Activated CD4-positive, alpha-beta T cell treated with anti-CD3 and anti-CD28 coated beads, Interleukin-2, amount 10 ng/mL, durations not matched to agents 7 days and 5 days (primary cell): ENCODE measurements at places on chromosomes 6 and 20. TPM values are rescaled to one million over a fixed set of nuclear protein-coding genes. Genes with fewer than 3 reads are reported as not detected.
A peak's percentile ranks its signal among the peaks of the same experiment; 100 is the strongest.

- H3K4me1 ChIP-seq = peaks cover 4% of the 10 kb centered on the region
- H3K36me3 ChIP-seq = peaks cover 1% of the 10 kb centered on the region
- no peak overlapping the region for H3K27ac ChIP-seq
- no peak for DNase-seq
Observed at GRCh38 chr6:35544769-35545361, 32.2 kb upstream of the TULP1 start.

DNA sequence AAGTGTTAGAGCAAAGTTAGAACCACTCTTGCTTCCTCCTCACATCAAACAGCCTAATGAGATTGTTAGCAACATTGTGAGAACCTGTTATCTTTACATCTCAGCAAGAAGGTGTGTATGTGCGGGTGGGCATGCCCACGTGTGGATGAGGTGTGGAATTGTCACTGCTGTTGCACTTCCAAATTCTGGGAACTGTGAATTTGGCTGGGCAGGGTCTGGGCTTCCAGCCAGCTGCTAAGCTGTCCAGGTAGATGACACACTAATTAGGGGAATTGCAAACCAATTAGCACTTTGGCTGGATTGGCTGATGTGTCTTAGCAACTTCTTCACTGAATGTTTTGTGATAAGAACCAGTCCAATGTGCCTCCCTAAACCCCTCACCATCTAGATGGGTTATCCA is 848.2 kb downstream of the DHX35 start:
- H3K4me3 ChIP-seq = no peak overlapping the region
- no peak overlapping the region for H3K27ac ChIP-seq
- no peaks in the 10 kb centered on the region for H3K27me3 ChIP-seq
- no peak for DNase-seq
- no peaks in the 10 kb centered on the region for H3K4me1 ChIP-seq

DNA sequence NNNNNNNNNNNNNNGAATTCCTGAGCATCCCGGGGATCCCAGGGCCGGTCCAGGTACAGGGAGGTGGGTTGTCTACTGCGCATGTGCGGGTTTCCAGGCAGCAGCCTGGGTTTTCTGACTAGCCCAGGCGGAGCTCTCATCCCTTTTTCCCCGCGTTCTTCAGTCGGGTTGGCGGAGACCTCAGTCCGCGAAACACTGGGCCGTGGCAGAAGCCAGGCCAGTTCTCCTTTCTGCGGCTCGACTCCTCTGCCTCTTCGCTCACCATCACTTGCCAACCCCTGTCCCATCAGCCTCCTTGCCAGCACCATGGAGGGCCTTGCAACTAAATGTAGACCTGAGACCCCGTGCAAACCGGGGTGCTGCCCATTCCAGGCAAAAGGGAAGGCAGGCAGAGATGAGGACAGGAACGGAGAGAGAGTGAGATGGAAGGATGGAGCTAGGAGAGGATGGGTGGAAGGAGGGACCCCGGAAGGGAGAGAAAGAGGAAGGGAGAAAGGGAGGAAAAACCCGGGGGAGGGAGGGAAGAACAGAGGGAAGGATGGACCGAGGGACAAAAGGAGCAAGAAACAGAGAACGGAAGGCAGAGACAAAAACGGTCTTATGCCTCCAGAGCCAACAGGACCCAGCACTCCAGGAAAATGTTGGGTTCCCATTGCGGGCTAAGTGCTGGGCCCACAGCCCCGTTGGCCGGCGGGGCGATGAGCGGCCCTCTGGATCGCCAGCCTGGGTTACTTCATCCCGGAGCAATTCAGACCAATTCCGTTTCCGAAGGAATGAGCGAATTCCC is 445.4 kb upstream of the DEFB115 start:
- H3K27me3 ChIP-seq = no peaks in the 10 kb centered on the region
- no peak for DNase-seq
- no peaks in the 10 kb centered on the region for H3K4me1 ChIP-seq
- H3K36me3 ChIP-seq = peaks cover 2% of the 10 kb centered on the region
- no peak overlapping the region for H3K4me3 ChIP-seq
- no peak overlapping the region for H3K27ac ChIP-seq

- no peak overlapping the region for H3K27ac ChIP-seq
- DNase-seq = no peak
- no peaks in the 10 kb centered on the region for H3K36me3 ChIP-seq
- H3K27me3 ChIP-seq = no peaks in the 10 kb centered on the region
- H3K4me1 ChIP-seq = no peaks in the 10 kb centered on the region
- no peak overlapping the region for H3K4me3 ChIP-seq
Observed at GRCh38 chr6:19041906-19042305, 654.8 kb downstream of the RNF144B start.

GRCh38 chr20:29876911-29877285 is 1380.6 kb upstream of the DEFB115 start:
- no peaks in the 10 kb centered on the region for H3K4me1 ChIP-seq
- H3K27me3 ChIP-seq = no peaks in the 10 kb centered on the region
- H3K4me3 ChIP-seq = no peak overlapping the region
- no peak for DNase-seq
- H3K27ac ChIP-seq = no peak overlapping the region
- peaks cover 7% of the 10 kb centered on the region for H3K36me3 ChIP-seq

DNA sequence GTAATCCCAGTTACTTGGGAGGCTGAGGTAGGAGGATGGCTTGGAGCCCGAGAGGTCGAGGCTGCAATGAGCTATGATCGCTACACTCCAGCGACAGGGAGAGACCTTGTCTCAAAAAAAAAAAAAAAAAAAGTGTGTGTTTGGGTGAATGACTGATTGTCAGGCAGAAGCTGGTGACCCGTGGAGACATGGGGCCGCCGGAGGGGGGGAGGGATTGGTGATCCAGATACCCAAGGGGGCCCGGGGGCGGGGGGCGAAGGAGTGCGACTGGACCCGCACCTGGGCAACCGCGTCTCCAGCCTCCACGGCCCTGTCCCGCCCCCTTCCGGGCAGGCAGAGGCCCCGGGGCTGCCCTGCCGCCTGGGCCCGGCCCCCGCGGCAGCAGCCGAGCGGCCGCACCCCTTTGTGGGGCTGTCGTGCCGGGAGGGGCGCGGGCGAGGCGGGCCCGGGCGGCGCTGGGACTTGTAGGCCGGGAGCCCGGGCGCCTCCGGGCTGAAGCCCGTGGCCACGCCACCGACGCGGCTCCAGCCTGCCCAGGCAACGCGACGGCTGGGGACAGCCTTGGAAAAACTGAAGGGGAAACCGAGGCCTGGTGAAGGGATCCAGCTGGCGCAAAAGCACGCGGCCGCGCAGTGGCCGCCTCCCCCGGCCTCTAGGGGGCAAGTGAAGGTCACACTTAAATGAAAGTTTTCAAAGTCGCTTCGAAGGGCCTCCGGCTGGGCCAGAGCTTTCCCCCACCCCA is 2.1 kb upstream of the RBM38 start:
- H3K4me3 ChIP-seq = peak overlapping the region; percentile 77
- peaks cover 19% of the 10 kb centered on the region for H3K36me3 ChIP-seq
- peak overlapping the region; percentile 93 for H3K27ac ChIP-seq
- peaks cover 36% of the 10 kb centered on the region for H3K4me1 ChIP-seq
- H3K27me3 ChIP-seq = no peaks in the 10 kb centered on the region

DNA sequence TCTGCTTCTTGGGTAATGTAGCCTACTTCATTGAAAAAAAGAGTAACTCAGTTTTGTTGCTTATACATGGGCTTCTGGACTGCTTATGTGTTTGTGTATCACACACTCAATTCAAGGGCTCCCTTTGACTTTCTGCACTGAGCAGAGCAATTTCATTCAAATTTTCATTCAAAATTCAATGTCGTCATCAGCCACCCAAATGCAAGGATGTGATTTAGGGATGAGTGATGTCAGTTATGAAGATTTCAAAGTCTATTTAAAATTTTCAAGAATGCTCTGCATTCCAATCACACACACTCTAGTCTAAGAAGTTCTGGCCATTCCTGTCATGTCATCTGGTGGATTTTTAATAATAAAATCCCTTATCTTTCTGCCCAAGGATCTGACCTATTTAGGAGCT is 344.5 kb upstream of the ZFP64 start:
- no peak overlapping the region for H3K4me3 ChIP-seq
- DNase-seq = no peak
- no peaks in the 10 kb centered on the region for H3K36me3 ChIP-seq
- no peaks in the 10 kb centered on the region for H3K4me1 ChIP-seq
- no peaks in the 10 kb centered on the region for H3K27me3 ChIP-seq

DNA sequence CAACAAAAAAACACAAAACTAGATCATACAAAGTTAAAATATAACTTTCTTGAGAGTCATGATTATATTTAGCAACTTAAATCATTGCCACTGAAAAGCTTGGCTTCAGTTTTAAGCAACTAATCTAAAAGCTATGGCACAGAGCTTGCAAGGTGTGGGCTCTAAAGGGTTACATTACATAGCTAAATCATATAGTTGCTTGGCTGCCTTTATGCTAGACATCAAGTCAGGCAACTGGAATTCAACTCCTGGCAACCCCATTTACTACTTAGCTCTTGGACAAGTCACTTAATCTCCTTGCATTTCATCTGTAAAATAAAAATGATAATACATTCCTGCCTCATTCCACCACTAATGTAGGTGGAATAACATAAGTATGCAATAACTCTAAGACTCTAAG is 40.9 kb upstream of the GCM1 start:
- H3K27ac ChIP-seq = no peak overlapping the region
- no peak for DNase-seq
- H3K4me1 ChIP-seq = peaks cover 28% of the 10 kb centered on the region
- no peaks in the 10 kb centered on the region for H3K36me3 ChIP-seq

Gene ENPP5
- 0.07 TPM for total RNA-seq

Gene SNAI1
- not detected for total RNA-seq
